ENCODE measurements at places on chromosomes 3 and 15.

- DNase-seq: peak; percentile 73
These were observed 28.6 kb upstream of the ANKDD1A start for GRCh38 chr15:64883100-64883581.

DNA sequence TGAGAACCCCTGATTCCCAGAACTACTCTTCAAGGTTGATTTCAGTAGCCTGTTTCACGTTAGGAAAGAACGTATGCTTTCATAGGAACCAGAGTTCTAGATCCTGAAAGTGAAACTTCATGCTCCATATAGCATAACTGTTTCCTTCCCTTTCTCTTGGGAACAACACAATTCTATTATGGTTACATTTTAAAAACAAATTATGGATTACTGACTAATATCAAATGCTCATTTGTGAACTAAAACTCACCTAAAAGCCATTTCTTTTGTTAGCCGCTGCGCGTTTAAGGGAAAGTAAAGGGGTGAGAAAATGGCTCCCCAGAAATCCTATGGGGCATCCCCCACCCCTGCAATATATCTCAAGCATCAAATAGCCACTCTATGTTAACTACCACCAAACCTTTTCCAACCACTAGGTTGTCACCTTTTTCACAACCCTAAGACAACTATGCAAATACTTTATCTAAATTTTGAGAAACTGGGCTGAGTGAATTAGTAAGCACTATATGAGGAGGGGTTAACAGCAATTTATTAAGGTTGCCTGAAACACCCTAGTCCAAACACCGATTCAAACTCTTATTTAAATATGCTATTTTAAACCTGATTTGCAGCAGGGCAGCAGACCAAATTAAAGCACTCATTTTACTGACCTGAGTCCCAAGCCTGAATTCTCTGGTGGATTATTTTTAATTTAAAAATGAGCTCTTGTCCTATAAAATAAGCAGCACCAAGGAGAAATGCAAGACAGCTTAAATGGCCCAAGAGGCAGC, 2.4 kb downstream of the SIAH2 start:
- DNase-seq: no peak

DNA sequence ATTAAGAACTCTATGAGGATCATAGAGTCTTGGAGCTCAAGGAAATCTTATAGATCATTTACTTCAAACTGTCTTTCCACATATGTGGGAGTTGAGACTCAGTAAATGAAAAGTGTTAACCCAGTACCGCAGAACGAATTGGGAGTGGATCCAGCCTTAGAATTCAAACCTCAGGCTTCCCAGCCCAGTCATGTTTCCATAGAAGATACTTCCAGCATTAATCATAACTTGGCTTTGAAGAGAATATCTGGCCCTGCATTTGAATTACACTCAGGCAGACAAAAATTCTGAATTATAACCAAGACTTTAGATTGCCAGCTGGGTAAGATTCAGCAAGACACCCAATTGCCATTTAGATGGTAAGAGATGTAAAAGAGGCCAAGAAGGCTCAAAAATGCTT, 972.0 kb downstream of the TUSC7 start:
- DNase-seq: peak; percentile 71

DNA sequence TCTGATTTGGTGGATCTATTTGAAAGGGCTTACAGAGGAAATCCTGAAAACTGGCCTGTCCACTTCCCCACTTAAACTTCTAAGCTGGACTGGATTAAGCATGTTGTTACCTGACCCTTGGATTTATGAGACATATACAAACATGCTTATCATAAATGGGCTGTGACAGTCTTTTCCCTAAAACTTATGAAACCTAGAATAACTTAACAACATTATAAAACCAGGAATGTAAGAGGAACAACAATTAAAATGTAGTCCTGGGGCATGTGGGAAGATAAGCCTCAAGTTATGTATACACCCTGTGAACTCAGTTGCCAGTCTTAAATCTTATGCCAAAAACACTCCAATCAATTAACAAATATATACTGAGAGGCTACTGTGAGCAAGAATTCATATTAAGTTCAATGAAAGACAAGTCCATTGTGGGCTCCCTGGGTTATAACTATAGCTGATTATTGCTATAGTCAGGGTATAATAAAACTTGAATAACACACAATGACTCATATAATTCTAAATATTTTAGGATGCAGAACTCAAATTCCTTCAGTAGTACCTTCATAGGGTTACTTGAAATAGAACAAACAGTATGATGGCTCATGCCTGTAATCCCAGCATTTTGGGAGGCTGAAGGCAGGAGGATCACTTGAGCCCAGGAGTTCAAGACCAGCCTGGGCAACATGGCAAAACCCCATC, 87.2 kb upstream of the PPIB start:
- peak; percentile 74 for DNase-seq

DNA sequence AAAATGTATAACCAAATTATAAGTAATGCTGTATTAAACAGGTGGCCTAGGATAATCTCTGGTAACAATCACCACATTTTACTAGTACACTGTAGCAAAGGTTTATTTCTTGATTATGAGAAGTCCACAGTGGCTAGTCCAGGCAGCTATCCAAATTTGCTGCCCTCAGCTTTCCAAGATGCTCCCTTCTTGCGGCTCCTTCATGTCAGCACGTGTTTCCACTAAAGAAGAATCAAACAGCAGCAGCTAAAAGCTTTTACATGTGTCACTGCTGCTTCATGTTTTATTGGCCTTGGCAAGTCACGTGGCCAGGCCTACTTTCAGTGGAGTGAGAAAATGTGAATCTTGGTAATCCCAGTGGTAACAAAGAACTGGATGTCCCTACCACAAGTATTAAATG, 5.6 kb upstream of the RBMS3 start:
- DNase-seq: no peak

DNA sequence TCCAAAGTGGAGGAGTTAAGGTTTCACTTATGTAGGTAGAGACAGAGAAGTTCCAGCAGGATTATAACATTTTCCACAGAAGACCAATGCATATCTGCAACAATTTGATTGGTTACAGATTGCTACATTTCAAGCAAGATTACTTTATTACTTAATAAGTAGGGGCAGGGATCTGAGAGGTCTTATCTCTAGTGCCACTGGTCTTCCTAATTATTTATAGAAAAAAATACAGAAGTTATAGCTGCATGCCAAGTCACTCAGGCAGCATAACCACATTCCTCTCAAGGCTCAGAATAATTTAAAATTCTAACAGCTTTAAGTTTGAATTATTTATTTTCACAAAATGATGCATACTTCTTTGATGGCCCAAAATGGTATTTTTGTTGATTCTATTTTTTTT, 30.5 kb downstream of the RAD54L2 start:
- no peak for DNase-seq

DNA sequence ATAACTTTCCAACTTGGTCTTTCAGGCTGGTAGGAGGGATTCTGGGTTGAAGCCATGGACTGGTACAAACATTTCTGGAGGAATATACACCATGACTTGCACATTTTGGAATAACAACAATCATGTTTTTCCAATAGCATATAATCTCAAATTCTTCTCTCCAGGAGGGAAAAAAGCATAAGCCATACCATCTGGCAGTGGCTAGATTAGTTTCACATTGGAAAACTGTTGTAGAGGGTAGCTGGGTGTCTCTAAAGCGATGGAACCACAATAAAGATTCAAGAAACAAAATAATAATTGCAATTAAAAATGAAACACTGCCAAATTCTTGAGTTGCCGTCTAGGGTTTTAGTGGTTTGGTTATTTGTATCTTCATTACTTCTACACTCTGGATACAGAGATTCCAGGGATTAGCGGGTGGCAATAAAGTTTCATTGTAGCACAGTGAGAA, 278.5 kb upstream of the RASGRP1 start:
- peak; percentile 5 for DNase-seq

DNA sequence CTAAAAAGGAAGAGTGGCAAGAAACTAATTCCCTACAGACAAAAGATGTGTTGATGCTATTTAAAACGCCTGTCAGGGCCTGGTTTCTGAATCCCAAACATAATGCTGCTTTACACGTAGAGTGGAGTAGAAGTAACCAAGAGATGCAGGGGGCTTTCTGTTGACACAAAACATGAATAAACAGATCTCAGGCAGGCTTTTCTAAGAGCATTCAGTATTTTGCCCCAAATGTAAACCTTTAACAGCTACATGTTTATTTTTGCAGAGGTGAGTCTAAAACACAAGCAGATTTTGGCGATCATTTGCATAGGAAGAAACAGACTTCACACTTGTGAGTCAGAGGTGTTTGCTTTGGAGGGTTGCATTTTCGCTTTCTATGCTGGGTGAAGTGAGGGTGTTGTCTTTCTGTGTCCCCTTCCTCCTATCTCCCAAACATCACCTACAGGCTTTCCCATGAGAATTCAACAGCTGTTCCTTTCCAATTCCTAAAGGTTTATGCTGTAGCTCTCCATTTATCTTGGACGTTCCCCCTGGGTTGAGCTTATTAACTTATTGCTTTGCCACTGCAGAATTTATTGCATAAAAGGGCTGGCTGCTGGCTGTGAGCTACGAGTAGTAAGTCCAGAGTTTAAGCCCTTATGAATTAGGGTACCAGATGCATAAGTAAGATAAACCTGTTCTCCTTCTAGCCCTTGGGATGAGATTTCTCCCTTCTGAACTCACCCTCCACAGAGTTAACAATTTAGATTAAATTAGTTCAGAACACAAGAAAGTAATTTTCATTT, 156.7 kb downstream of the DIPK2A start:
- DNase-seq: no peak

DNA sequence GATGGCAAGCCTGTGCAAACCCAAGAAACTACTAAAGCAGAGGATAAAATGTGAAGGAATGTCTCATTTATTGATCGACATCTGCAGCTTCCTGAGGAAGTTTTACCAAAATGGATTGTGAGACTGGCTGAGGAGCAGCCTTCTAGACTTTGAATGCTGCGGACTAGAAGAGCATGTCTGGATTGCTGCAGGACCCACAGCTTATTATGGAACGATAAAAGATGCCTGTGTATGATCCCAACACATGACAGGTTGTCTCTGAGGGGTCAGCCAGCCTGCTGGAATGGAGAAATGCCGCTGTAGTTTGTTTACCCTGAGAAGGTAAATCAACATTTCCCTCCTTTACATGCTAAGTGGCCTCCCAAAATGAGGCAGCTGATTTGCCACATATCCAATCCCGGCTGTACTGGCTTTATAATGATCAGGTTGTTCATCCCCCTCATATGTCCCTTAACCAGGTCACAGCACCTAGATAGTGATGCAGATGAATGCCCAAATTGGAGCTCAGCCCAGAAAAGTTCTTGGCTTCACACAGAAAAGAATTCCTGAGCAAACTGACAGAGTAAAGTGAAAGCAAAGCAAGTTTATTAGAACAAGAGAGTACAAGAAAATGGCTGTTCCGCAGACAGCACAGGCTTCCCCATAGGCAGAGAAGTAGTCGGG, 63.9 kb downstream of the IL12A start:
- DNase-seq: no peak

- no peak for DNase-seq
These were observed 7.1 kb upstream of the MUSTN1 start for GRCh38 chr3:52841981-52842340.

DNA sequence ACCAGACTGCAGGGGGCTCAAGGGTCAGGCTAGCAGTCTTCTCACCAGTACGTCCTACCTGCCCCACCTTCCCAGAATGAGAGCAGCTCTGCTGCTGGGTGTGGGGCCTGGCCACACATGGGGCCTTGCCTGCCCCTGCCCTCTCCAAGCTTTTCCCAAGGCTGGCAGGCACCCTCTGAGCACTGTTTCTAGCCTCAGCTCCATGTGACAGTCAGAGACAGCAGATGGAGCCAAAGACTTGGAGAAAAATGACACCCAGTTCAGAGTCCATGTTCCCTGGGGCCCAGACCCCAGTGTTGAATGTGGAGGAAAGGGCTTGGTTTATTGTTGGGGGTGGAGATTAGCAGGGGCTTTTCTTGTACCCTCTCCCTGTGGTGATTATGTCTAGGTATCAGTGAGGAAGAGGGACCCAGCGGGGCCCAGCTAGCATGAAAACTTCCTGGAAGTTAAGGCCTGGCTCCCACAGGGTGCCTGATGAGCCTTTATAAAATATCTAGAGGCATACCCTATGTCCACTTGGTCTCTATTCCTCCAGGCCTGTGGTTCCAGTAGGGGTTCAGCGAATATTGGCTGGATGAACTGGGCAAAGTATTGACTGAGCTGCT, 153.8 kb downstream of the EEFSEC start:
- no peak for DNase-seq

GRCh38 chr3:171283183-171283847, 176.9 kb downstream of the TNIK start:
- no peak for DNase-seq

DNA sequence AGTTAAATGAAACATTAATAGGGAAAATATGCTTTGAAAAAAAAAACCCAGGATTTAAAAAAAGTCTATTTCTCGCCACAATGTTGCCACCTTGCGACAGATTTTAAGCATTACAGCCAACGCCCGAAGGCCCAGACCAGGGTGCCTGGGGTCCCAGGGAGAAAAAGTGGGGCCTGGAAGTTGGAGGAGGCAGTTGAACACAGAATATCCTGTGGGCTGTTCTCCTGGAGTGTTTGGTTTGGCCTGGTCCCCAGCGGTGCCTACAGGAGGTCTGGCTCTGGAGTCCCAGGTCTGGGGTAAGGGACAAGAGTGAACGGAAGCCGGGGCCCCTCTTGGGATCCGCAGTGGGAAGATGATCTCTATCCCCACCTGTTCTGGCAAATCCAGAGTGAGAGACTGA, 3.4 kb downstream of the RNU6-1 start:
- no peak for DNase-seq

Data from HCEC 1CT (cell line).